ENCODE measurements at places on chromosomes 16 and 17.

DNA sequence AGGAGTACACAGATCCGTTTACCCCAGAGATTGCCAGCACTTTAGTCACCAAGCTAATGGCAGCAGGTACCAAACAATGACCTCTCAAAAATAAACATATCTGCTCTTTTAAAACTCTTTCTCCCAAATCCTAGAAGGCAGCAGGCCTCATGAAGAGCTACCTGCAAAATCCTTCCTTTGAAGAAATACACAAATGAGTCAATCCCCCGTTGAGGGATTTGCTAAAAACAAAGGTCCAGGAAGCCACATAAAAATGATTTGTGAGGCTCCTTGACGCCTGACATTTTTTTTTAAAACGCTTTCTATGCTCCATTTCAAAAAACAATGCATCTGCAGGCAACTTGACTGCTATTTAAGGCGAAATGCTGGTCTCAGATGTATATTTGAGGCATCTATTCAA is 58.2 kb downstream of the NACA2 start:
- DNase-seq: no peak

- no peak for DNase-seq
Measured at GRCh38 chr17:34451313-34451712, 88.3 kb upstream of the CCL1 start.

- no peak for DNase-seq
Measured at GRCh38 chr16:70692873-70693671, 7.2 kb upstream of the MTSS2 start.

DNA sequence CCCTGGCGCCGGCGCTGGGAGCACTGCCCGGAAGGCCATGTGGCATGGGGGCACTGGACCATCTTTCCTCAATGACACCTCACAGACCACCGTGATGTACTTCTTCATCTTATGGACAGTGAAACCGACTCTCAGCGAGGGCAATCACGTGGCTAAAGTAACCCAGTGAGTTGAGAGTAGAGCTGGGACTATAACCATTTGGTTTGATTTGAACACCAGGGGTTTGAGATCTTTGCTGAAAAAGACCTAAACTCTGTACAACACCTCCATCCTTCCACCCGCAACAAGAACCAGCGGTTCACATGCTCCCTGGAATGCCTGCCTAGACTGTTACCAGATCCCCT is 3.3 kb downstream of the ITGA2B start:
- DNase-seq: no peak

DNA sequence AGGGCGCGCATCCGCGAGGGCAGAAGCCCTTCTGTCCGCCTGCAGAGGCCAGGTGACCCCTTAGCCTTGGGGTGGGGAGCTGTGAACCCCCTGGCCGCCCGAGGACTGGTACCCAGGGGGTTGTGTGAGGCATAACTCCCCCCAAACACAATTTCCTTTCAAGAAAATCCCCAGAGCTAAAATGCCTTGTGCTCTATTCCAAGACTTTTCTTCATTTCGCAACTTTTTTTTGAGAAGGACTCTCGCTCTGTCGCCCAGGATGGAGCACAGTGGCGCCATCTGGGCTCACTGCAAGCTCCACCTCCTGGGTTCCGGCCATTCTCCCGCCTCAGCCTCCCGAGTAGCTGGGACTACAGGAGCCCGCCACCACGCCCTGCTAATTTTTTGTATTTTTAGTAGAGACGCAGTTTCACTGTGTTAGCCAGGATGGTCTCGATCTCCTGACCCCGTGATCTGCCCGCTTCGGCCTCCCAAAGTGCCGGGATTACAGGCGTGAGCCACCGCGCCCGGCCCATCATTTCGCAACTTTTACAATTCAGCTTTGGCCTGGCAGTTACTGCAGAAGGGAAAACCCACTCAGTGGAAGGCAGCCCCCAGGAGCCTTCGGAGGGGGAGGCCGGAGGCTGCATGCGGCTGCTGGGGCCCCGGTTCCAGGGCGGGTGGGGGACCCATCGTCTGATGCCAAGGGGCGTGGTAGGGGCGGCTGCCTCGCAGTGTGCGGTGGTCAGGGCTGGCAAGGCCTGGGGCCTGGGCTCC is 963 bp upstream of the APRT start:
- DNase-seq: no peak

GRCh38 chr17:31583772-31584356 is 192.4 kb downstream of the RAB11FIP4 start:
- DNase-seq: no peak

GRCh38 chr17:51142597-51142996 is 10.8 kb upstream of the NME1 start:
- DNase-seq: no peak

DNA sequence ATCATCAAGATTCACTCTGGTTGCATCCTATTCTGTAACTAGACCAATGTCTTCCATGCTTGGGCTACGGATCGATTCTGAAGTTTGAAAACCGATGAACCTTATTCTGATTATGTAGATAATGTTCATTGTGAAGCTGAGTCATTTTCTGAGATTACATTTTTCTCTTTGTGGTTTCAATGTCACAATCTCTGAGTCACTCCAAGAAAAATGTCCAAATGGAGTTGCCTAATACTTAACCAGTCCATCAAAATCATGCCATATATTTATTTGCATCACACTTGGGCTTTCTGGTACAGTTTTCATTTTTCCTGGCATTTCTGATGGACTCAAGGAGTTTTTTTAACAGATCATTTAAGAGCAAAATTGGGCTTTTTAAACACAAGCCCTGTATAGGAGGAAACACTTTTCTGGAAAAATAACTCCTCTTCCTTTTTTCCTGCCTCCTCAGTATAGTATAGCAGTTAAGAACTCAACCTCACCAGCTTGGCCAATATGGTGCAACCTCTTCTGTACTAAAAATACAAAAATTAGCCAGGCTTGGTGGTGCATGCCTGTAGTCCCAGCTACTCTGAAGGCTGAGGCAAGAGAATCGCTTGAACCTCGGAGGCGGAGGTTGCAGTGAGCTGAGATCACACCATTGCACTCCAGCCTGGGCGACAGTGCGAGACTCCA is 17.5 kb downstream of the CACNG3 start:
- DNase-seq: no peak

DNA sequence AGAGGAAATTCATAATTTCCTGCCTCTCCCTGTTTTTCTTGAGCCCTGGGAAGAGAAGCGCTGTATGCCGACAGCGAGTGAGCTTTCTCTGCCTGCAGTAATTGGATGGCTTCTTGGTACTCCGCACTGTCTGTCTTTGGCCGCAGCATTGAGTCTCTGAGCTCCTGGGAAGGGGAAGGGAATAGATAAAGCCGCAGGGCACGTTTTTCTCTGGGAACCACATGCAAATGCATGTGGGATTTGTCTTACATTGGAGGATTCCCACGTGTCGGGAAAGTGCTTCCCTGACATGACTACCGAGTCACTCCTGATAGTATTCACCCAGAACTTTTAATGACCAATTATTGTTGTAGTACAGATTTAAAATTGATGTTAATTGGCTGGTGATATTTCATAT is 385.9 kb downstream of the CPPED1 start:
- no peak for DNase-seq

- DNase-seq: no peak
Measured at GRCh38 chr17:80663781-80664206, 119.2 kb downstream of the RPTOR start.

GRCh38 chr16:26963109-26963508 is 103.6 kb upstream of the C16orf82 start:
- no peak for DNase-seq

- no peak for DNase-seq
Measured at GRCh38 chr17:81257533-81257932, 18.4 kb downstream of the NDUFAF8 start.

GRCh38 chr16:1326946-1327618 is 6.4 kb upstream of the BAIAP3 start:
- no peak for DNase-seq

- no peak for DNase-seq
Measured at GRCh38 chr17:77566566-77567138, 391.9 kb upstream of the TNRC6C start.

DNA sequence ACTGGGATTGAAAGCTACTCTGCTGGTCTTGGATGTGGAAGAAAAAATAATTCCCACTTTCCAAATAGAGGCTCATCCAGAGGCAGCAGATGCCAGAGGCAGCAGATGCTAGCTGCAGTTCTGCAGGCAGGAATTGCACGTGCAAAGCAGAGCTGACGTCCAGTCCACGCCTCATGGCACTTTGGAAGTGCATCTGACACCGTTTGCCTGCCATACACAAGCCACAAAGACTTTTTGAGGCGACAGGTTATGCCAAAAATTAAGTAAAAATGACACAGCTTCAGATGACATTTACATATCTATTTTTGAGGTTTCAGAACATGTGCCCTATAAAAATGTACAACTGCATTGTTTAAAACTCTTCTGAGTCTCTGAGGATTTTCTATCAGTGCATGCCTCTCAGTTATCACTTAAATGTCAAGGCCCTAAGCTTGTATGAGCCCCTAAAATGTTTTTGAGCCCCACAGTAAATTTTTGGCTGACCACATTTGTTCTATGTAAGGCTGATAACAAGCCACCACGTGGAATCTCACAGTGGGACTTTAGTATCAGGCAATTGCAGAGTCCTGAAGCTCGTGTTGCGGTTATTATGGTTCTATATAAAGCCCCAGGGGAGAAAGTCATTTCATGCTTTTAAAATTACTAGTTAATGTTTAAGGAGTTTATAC is 239.2 kb downstream of the PRKCA start:
- DNase-seq: no peak

- DNase-seq: no peak
Measured at GRCh38 chr17:79619196-79619595, 8.3 kb upstream of the RBFOX3 start.

DNA sequence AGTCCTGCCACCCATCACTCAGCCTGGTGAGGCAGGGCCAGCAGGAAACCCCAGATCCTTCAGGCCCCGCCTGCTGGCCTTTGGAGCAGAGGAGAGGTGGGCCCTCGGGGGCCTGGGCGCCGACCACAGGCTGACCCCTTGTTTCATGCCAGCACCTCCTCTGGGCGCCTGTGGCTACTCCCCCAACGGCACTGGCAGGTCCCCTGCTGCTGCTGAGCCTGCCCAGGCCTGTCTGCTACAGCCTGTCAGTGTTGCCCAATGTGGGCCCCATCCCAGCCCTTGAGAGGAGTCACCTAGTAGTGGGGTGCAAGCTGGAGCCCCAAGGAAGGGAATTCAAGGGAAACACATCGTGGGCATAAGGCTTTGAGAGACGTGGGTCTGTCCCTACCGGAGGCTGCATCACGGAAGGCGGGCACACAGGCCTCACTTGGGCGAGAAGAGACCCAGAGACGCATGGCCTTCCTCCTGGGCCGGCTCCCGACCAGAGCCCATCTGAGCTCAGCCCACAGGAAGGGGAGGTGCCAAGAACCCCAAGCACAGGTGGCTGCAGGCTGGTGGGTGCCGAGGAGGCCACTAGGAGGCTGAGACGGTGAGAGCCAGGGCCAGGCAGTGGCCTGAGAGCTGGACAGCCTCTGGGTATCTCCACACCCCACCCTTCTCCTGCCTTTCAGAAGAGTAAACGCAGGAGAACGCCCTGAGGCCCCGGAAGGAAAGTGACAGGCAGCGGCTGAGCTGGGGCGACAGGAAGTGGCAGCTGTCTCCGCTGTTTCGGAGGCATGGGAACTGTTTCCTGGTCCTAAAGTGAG is 8.0 kb upstream of the FASN start:
- no peak for DNase-seq

DNA sequence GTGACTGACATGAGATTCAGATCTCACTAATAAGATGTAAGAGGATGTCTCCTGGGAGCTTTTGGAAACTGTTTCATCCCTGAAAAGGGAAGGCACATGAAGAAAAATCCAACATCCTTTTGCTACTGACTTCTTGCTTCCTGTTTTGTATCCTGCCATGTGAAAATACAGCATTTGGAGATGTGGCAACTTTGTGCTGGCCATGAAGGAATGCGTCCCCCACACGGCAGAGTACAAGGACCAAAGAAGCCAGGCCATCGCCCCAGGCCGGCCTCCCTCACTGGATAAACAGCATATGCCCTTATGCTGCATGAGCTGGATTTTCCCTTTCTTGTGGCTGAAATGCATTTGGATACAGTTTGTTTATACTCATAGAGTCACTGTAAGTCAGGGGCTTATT is 5.5 kb upstream of the HASPIN start:
- no peak for DNase-seq

Data from stimulated activated CD8-positive, alpha-beta memory T cell treated with anti-CD3 and anti-CD28 coated beads, Interleukin-4, amount 100 ng/mL, for 4 hours (primary cell).